ENCODE measurements at places on chromosomes 5 and 9. TPM values are rescaled to one million over a fixed set of nuclear protein-coding genes. Genes with fewer than 3 reads are reported as not detected.

DNA sequence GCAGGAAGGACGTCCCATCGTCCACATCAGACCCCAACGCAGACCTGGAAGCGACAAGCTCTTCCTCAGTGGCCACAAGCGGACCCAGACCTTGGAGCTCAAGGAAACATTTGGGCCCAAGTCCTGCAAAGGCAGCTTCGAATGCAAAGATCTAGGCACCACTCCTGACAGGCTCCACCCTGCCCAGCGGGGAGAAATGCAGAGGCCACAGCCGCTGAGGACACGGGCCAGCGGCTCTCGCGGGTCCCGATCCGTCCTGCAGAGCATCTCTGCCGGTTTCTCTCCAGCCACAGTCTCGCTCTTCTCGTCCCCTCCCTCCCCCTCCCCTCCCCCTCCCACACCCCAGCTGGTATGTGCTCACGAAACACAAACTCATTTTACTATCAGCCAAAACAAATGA is 4.9 kb downstream of the SOHLH1 start:
- no peaks in the 10 kb centered on the region for H3K36me3 ChIP-seq
- H3K4me1 ChIP-seq, result no peaks in the 10 kb centered on the region
- H3K4me3 ChIP-seq, result no peak overlapping the region
- H3K27ac ChIP-seq, result no peak overlapping the region

DNA sequence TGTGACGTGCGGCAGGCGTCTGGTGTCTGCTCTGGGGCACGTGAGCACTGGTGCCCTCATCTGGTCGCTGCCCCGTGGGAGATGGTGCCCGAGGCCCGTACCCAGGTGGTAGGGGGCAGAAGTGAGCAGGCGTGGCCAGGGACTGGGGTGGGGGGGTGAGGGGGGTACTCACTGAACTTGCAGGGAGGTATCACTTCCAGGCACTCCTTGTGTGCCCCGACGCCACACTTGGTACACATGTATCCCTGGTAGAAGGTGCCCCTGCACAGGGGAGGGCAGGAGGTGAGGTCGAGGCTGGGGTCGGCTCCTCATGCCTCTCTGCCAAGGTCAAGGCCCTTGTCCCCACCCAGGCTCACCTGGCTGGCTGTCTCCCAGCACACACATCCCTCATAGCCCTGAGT is 45.2 kb upstream of the SARDH start:
- no peak for DNase-seq
- H3K4me1 ChIP-seq, result no peaks in the 10 kb centered on the region
- H3K36me3 ChIP-seq, result no peaks in the 10 kb centered on the region
- no peak overlapping the region for H3K27ac ChIP-seq
- no peak overlapping the region for H3K4me3 ChIP-seq
- H3K27me3 ChIP-seq, result no peaks in the 10 kb centered on the region

DNA sequence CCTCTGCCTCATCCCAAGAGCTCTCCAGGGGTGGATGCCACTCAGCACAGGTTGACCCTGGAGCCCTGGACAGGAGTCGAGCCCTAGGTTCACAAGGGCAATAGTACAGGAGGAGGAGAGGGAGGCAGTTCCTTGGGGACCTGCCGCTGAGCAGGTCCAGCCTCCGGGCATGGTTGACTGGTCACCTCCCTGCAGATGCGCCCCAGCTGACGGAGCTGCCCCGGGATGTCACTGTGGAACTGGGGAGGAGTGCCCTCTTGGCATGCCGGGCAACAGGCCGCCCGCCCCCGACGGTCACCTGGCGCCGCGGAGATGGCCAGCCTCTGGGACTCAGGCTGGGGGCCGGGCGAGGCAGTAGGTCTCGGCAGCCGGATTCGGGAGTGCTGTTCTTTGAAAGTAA is 53.7 kb downstream of the HMCN2 start:
- peaks cover 6% of the 10 kb centered on the region for H3K27me3 ChIP-seq
- no peak for DNase-seq
- no peak overlapping the region for H3K4me3 ChIP-seq
- H3K27ac ChIP-seq, result no peak overlapping the region
- H3K36me3 ChIP-seq, result no peaks in the 10 kb centered on the region

DNA sequence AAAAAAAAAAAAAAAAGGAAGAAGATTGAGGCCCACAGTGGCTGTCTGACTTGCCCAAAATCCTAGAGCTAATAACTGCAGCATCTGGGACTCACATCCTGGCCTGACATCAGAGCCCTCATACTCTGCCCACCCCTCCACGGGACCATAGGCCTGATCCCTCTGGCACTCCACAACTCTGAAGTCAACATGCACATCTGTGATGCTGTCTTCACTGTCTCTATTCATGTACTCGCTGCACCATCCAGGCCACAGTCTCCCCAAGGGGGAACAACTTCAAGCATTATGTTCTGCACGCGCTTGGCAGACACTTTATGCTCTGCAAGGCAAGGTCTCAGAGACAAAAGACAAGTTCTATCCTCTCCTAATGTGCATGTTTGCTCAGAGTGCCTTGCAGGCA is 158.2 kb downstream of the SPOCK1 start:
- H3K27me3 ChIP-seq, result no peaks in the 10 kb centered on the region
- no peaks in the 10 kb centered on the region for H3K4me1 ChIP-seq
- no peak overlapping the region for H3K27ac ChIP-seq
- no peak overlapping the region for H3K4me3 ChIP-seq
- no peaks in the 10 kb centered on the region for H3K36me3 ChIP-seq

GRCh38 chr5:39414426-39414825 is 10.4 kb downstream of the DAB2 start:
- H3K4me3 ChIP-seq, result no peak overlapping the region
- H3K27me3 ChIP-seq, result no peaks in the 10 kb centered on the region
- no peak for DNase-seq
- H3K36me3 ChIP-seq, result no peaks in the 10 kb centered on the region
- no peak overlapping the region for H3K27ac ChIP-seq

- no peaks in the 10 kb centered on the region for H3K4me1 ChIP-seq
- H3K36me3 ChIP-seq, result no peaks in the 10 kb centered on the region
- H3K27ac ChIP-seq, result no peak overlapping the region
- H3K4me3 ChIP-seq, result no peak overlapping the region
Observed at GRCh38 chr5:59792983-59793585, 100.4 kb downstream of the PDE4D start.

DNA sequence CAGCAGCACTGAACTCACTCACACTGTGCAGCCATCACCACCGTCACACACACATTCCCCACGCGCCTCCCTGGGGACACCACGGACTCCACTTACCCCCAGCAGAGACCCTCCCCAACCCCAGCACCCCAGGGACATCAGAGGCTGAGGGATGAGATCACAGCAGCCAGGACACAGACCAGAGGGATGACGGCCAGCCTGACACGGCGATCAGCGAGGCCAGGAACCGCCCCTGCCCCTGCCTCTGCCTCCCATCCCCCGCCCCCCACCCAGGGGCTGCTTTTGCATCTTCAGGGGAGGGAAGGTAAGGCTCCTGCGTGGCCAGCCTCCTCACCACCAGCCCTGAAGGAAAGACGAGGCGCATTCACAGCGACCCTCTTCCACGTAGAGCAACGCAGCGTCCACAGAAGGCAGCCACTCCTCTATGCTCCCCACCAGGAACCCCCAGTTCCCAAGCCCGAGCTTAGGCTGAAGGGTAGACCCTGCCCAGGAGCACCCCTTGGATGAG is 104.5 kb downstream of the VAV2 start:
- no peaks in the 10 kb centered on the region for H3K27me3 ChIP-seq
- H3K27ac ChIP-seq, result no peak overlapping the region
- no peaks in the 10 kb centered on the region for H3K36me3 ChIP-seq
- H3K4me1 ChIP-seq, result no peaks in the 10 kb centered on the region

DNA sequence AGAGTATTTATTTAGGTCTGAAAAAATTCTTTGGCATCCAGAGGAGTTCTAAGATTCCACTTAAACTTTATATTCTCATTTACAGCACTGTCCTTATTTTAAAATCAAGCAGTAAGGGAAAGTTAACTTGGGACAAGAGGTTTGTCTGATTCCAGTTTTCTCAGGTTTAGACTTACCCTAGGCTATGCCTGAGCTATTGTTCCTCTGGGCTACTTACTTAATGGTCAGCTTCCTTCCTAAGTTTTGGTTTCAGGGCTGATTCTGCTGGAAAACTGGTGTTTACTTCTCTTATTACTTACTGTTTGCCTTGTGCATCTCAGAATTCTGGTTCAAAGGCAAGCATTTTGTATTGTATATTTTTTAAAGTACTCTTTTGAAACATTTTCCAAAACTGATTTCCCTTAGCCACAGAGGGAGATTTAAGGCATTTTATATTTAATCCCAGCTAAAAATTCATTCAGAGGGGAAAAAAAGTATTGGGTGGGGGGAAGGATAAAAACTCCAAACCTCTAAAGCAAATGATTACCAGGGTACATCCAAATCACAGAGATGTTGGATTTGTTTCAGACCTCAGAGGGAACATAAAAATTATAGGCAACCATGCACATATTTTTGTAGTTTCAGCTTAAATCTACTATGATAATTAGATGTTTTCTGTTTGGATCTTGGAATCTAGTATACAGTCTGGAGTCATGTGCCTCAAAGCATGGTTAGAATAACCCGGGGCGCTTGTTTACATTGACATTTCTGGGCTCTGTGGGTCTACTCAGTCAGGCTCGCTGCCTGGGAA is 290.0 kb downstream of the ARHGAP26 start:
- no peak for DNase-seq
- no peaks in the 10 kb centered on the region for H3K36me3 ChIP-seq
- no peak overlapping the region for H3K4me3 ChIP-seq
- no peaks in the 10 kb centered on the region for H3K27me3 ChIP-seq
- H3K4me1 ChIP-seq, result peaks cover 12% of the 10 kb centered on the region

GRCh38 chr5:84088996-84089395 is 295.7 kb downstream of the EDIL3 start:
- no peak overlapping the region for H3K27ac ChIP-seq
- H3K36me3 ChIP-seq, result no peaks in the 10 kb centered on the region

GRCh38 chr5:66136053-66136452 is 8.0 kb upstream of the SREK1 start:
- H3K4me1 ChIP-seq, result no peaks in the 10 kb centered on the region
- H3K27me3 ChIP-seq, result no peaks in the 10 kb centered on the region
- H3K27ac ChIP-seq, result no peak overlapping the region
- no peak for DNase-seq
- no peaks in the 10 kb centered on the region for H3K36me3 ChIP-seq

DNA sequence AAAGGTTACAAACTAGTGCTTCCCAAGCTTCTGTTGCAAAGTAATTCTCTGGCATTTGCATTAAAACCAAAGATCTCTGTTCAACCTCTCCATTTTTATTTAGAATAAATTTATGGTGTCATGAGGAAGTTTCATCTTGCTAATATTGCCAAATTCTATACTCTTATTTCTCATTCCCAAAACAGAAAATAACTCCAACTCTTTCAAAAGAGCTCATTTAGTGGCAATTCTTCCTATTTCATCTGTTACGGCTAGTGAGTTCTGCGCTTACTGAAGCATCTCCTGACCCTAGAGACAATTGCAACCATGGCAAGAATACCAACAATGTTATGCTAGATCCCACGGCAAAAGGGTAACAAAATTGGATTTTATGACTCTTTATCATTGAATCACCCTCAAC is 97.0 kb downstream of the HINT1 start:
- no peak overlapping the region for H3K27ac ChIP-seq
- no peak overlapping the region for H3K4me3 ChIP-seq
- peaks cover 45% of the 10 kb centered on the region for H3K4me1 ChIP-seq
- no peaks in the 10 kb centered on the region for H3K27me3 ChIP-seq

DNA sequence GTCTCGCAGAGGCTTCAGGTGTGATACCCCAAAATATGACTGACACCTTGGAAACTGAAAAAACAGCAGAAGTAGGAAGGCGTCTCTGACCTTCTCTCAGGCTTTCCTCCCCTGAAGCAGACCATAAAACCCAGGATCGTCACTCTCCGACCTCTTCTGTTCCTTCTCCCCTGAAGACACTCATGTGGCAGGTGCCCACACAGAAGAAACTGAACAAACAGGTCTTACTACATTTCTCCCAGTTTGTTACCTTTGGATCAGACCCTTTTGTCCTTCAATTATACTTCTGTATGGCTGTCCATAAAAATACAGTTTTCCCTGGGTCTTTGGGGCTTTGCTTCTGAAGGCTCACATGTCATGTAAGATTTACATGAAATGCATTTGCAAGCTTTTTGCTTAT is 10.3 kb upstream of the PRUNE2 start:
- no peaks in the 10 kb centered on the region for H3K4me1 ChIP-seq
- H3K4me3 ChIP-seq, result no peak overlapping the region
- no peak overlapping the region for H3K27ac ChIP-seq
- H3K27me3 ChIP-seq, result no peaks in the 10 kb centered on the region

Gene CEL
- 1.6 TPM for total RNA-seq

Gene ACTBL2
- not detected for total RNA-seq

Gene CNTFR
- not detected for total RNA-seq

Gene COX7C
- 489 TPM for total RNA-seq

Gene TMEM174
- total RNA-seq, result not detected

Gene HMCN2
- not detected for total RNA-seq

Gene LPAR1
- total RNA-seq, result not detected

Gene GRXCR2
- total RNA-seq, result not detected
